ENCODE measurements at places on chromosomes 1 and 21.
A peak's percentile ranks its signal among the peaks of the same experiment; 100 is the strongest.

GRCh38 chr1:172638885-172639831 lies 19.7 kb upstream of the FASLG start:
- no peak for DNase-seq

- DNase-seq = peak; percentile 38
Observed at GRCh38 chr1:181936768-181937581, 124.5 kb downstream of the ZNF648 start.

GRCh38 chr1:160608941-160609340 lies 29.6 kb upstream of the CD84 start:
- no peak for DNase-seq

DNA sequence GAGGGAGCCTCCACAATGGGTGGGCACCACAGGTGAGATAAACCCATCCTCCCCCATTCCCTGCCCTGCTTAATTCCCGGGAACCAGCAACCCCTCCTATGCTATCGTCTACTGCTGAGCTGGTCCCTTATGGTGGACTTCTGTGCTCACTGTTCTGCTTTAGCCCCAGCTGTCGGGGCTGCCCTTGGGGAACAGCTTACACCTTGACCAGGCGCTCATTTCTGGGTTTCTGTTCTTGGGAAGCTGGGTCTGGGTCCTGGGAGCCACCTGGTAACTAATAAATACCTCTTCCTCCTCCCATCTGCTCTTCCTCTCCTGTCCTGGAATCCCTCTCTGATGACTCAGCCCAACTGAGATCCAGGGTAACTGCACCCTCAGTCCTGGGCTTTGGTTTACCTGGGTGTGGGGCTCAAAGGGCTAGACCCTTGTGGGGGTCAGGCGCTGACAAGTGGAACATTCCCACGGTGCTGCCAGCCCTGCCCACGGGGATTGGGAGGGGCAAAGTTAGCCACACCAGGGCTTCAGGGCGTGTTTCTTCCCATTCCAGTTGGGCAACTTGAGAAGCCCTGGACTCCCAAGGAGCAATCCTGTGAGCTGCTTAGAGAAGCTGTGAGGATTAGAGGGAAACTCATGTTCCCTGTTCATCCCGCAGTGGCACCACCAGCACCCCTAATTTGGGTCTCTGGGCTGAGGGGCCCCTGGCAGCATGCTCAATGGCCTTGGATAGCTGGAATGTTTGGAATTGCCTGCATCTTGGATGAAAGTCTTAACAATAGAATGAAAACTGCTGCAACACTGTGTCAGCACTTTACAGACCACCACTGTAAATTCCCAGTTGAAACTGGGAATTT lies 1.6 kb downstream of the PCAT6 start:
- DNase-seq = no peak

DNA sequence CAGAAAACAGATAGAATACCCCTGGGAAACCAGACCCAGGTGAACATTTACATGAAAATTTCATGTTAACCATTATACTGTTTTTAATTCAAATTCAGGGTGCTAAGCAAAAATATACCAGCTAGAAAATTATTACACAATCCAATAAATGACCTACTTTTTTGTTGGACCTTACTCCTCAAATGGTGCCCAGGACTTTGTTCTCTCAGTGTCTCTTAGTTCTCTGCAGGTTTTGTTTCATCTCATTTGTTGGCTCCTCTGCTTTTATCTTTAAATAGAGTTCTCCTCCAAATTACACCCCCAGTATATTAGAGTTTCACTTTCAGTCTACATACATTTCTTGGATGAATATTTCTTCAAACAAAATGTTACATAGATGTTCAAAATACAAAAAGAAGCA lies 314.8 kb downstream of the TPR start:
- no peak for DNase-seq

GRCh38 chr1:203127666-203128430 lies at the start of gene ADORA1:
Gene ADORA1, plus strand, starts transcription at chr1:203127726. Its CDS starts 1,116 bp downstream, at chr1:203128842.
- no peak for DNase-seq
